GM23248 (cell line): ENCODE measurements at places on chromosomes 12 and 14.
A peak's percentile ranks its signal among the peaks of the same experiment; 100 is the strongest.

- DNase-seq = peak; percentile 46
Measured at GRCh38 chr14:53010193-53011040, 59.6 kb upstream of the FERMT2 start.

DNA sequence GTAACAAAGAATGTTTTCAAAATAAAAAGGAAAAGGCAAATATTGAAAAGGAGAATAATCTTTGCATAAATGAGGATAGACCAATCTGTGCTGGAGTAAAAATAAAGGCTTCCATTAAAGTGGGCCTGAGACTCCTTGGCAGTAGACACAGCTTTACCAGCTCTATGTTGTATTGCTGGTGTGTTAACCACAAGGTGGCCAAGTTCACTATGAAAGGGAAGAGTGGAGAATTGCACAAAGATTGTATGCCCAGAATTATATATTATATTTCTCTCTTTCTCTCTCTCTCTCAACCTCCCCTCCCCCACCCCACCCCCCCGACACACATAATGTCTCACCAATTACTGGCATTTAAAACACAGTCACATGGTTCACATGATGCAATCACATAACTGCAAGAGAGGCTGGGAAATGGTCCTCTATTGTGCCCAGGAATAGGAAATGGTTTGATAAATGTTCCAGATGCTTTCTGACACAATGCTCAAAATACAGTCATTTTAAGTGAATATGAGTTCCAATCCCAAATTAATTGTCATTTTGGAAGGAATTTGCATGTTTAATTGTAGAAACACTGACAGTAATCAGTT is 222.6 kb upstream of the SYT1 start:
- no peak for DNase-seq

DNA sequence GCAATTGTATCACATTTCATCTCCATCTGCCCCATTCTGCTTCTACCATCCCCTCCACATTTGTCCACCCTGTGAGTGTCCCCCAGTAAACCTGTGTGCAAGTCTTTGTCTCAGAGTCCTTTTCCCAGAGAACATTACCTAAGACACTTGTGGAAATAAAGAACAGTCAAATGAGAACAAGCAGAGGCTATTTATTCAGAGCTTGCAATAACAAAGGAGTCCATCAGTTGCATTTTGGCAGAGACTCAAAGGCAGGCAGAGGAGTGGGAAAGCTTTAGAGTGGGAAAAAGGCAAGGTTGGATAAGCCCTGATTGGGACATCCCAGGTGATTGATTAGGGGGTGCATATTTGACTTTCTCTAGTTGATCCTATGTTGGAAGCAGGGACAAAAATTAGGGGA is 18.2 kb upstream of the PPFIBP1 start:
- DNase-seq = no peak

- DNase-seq = no peak
Measured at GRCh38 chr14:40899435-40899834, 707.2 kb upstream of the LRFN5 start.

DNA sequence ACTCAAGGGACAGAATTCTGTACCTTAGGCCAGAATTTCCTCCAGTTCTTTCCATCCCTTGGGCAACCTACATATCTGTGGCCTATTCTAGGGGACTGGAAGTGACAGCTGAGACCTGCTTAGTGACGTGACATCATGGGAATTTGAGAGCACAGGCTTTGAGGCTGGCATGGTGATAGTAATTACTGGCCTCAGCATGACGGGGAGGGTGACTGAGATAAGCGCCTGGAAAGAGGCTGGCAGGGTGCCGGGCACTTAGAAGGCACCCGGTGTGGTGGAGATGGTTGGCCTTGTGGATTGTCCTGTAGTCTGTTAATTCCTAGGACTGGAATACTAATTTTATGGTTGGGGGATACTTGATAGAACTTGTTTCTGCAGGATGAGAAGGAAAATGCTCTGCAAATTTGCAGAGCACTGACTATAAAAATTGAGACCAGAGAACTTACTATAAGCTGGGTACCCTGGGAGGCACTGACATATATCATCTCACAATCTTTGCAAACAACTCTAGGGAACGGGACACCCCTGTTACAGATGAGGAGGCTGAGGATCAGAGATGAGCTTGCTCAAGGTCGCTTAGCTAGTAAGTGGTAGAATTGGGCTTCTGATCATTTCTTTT is 42.2 kb upstream of the TBX3 start:
- DNase-seq = no peak

- DNase-seq = no peak
Measured at GRCh38 chr12:48027183-48028002, 23.1 kb upstream of the COL2A1 start.

- no peak for DNase-seq
Measured at GRCh38 chr12:54796991-54797390, 57.3 kb upstream of the MUCL1 start.

DNA sequence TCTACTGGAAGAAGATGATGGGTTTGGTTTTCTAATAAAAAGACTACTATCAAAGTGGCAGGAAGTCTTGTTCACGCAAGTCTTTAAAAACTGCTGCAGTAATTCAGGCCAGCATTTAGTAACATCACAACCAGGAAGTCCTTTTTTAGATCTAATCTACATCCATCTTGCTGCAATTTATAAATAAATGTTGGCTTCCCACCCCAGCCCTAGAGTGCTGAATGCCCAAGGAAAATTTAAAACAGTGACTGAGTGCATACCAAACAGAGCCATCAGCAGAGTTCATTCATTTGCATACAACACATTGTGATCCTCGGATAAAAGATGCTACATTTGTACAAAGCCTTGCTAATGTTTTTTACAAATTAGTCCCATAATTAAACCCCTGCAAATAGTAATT is 72.1 kb downstream of the PHLDA1 start:
- DNase-seq = peak; percentile 58

GRCh38 chr12:124236625-124237031 is 58.3 kb upstream of the RFLNA start:
- peak; percentile 86 for DNase-seq

GRCh38 chr14:74647678-74648461 is 35.8 kb upstream of the LTBP2 start:
- peak; percentile 41 for DNase-seq

- no peak for DNase-seq
Measured at GRCh38 chr12:33581613-33582122, 142.0 kb upstream of the SYT10 start.

GRCh38 chr12:17076811-17077210 is 470.8 kb upstream of the LMO3 start:
- DNase-seq = no peak

- DNase-seq = no peak
Measured at GRCh38 chr14:67756496-67756895, 54.8 kb downstream of the RDH12 start.

DNA sequence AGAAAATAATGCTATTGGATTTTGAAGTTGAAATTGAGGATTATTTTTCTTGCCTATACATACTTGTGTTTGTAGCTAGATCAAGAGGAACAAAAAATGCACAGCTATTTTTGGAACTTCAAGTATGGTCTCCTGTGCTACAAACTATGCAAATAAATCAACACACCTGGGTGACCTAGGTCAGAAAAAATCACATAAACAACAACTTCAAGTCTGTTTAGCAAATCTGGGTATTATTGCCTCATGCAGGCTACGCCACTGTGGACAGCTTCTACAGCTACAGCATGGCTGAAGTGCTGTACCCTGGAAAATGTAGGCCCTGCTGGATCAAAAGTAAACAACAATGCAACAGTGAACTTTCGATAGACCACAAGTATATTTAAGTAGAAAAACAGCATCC is 87.5 kb downstream of the SLC6A15 start:
- no peak for DNase-seq

GRCh38 chr14:97713023-97713422 is 915.8 kb downstream of the VRK1 start:
- DNase-seq = peak; percentile 3
